Natural killer cell treated with Interleukin-12 subunit alpha and Interleukin-12 subunit beta and Interleukin-15 and Interleukin-18, amount 100 ng/mL, for 72 hours (primary cell): ENCODE measurements at places on chromosomes 16 and 17. TPM values are rescaled to one million over a fixed set of nuclear protein-coding genes. Genes with fewer than 3 reads are reported as not detected.

The MMP25 gene
- 66.6 TPM for total RNA-seq

The GSG1L gene
- not detected for total RNA-seq

The ATF7IP2 gene
- total RNA-seq: 33.2 TPM

The CLEC19A gene
- total RNA-seq: not detected

The KRTAP4-4 gene
- total RNA-seq: not detected
